ENCODE measurements at places on chromosomes 7 and 10. TPM values are rescaled to one million over a fixed set of nuclear protein-coding genes. Genes with fewer than 3 reads are reported as not detected.

- DNase-seq, result peak; percentile 34
Measured at GRCh38 chr7:132394283-132395198, 181.7 kb downstream of the PLXNA4 start.

GRCh38 chr7:46170792-46171191 is 249.7 kb upstream of the IGFBP3 start:
- DNase-seq, result no peak

The GJD4 gene
- total RNA-seq, result not detected

The OR6B1 gene
- not detected for total RNA-seq
